ENCODE measurements at places on chromosomes 7 and 10.

- no peak for DNase-seq
Observed at GRCh38 chr10:24502801-24503460, 220.8 kb downstream of the ARHGAP21 start.

GRCh38 chr10:121919666-121920065 is 8.2 kb downstream of the ATE1 start:
- DNase-seq, result no peak

DNA sequence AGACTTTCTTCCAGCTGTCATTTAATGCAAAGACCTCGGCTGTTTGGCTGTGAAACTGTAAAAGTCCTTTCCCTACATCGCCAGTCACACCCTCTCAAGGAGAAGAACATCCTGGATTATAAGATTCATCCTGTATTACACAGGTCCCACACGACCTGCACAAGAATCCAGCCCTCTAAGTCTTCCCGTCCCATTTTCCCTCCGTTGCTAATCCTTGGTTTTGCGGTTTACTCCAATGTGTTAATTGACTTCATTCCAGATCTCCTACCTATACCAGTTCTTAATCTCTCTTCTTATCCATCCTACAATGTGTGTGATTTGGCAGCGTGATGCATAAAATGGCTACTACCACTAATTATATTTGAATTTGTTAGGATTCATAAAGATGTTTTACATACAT is 110.4 kb downstream of the COL28A1 start:
- DNase-seq, result no peak

DNA sequence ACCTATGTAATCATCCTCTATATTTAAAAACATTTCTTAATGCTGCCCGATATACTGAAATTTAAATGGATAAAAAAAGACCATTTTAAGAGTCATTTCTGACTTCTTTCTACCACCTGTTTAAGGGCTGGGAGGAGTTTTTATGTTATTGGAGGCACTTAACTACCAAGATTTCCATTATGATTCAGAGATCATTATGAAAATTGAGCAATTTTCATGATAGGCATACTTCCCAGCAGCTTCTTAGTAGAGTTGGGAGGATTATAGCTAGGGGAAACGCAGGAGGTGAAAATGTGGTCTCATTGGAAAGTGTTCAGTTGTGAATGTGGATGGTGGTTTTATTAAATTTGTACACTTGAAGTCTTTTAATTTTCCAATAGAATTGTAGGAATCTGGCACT is 28.4 kb upstream of the FAM204A start:
- no peak for DNase-seq

GRCh38 chr7:80330434-80330833 is 181.4 kb downstream of the GNAT3 start:
- no peak for DNase-seq

DNA sequence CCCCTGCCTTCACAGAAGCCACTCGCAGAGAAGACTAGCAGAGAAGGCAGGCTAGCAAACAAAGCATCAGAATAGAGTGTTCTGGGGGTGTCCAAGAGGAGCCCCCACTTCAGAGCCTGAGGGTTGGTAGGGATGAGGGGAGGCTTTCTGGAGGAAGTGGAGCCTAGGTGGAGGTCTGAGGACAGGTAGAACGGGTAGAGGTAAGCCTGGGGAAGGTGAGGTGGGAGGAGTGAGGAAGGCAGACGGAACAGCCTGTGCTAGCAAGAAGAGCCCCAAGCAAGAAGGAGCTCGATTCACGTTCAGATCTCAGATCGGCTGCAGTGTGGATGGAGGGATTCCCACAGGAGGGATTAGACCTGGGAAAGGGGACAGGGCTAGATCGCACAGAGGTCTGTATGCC is 66.0 kb upstream of the DUSP5 start:
- no peak for DNase-seq

DNA sequence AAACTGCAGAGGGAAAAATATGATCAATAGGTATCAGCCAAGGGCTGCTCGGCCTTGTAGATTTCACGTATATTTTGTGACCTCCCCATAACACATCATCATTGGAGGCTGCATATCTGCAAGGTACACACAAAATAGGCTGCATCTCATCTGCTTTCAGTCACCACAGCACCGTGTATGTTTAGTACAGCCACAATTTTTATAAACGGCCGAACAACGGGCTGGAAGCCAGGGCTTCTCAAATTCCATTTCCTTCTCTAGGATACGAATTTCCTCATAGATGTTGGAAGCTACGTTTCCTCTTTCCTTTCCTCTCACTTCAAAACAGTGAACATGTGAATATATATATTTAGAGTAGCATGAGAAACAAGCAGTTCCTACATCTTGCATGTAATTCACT is 20.2 kb upstream of the FOXK1 start:
- DNase-seq, result no peak

DNA sequence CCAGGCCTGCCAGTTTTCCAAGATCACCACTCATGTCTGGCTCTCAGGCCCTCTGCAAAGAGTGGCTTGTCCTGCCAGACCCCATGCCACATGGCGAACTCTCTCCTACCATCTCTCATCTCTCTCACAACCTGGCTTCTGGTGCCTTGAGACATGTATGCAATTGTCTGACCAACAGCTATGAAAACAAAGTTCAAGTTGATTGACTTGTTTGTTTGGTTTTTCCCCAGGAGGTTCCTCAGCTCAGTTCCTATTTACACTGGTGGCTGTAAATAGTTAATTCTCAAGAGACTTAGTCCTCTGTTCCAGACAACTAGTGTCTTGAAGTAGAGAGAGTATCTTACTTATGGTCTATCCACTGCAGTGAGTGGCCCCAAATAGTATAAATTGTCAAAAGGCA is 131.8 kb downstream of the SNX10 start:
- no peak for DNase-seq
